ENCODE measurements at places on chromosomes 3 and 15.

DNA sequence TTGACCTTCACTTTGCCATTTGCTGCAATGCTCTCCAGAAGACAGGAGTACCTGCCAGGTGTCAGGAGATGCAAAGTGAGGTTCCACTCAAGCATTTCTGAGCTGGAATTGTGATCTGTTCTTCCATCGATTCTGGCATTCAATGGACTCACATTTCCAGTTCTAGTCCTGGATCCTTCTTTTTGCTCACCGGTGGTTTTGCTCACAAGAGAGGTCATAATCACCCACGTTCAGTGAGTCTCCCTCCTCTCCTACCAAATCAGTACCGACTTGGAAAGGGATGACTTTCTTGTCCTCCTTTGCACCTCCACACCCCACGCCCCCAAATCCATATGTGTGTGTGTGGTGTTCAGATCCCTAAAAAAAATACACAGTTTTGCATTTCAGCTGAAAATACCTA, 206.7 kb upstream of the IGF1R start:
- DNase-seq: no peak

DNA sequence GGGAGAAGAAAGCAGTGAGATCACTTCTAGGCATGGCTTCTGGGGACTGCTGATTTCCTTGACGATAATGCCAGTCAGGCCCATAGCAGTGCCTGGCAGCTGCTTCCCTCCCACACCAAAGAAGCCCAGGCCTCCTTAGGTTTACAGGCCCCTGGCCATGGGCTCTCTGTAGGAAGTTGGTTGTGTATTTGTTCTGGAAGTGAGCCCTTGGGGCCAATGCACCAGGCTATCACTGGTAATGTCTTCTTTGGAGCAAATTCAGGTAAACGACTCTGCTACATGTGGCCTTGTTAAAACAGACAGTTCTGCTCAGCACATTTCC, 89.3 kb downstream of the CCNL1 start:
- no peak for DNase-seq

- DNase-seq: no peak
Observed at GRCh38 chr3:48408823-48409281, 21.0 kb downstream of the PLXNB1 start.

GRCh38 chr3:69085168-69085832, 563 bp downstream of the ARL6IP5 start:
- peak; percentile 6 for DNase-seq

- no peak for DNase-seq
Observed at GRCh38 chr3:115768661-115769060, 145.4 kb downstream of the GAP43 start.

DNA sequence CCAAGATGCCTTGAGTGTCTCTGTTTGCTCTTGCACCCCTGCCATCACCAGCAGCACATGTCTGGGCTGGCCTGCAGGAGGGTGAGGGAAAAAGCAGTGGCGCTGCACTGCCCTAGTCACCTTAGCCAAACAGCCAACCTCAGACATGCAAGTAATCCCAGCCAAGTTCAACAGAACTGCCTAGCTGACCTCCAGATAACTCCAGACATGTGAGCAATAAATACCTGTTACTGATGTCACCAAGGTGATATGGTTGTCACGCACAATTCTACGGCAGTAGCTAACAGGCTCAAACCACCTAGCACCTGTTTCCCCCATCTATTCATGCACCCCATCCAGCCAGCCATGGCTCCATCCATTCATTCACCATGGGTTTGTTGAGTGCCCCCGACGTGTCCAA, 99.9 kb downstream of the SRGAP3 start:
- no peak for DNase-seq

DNA sequence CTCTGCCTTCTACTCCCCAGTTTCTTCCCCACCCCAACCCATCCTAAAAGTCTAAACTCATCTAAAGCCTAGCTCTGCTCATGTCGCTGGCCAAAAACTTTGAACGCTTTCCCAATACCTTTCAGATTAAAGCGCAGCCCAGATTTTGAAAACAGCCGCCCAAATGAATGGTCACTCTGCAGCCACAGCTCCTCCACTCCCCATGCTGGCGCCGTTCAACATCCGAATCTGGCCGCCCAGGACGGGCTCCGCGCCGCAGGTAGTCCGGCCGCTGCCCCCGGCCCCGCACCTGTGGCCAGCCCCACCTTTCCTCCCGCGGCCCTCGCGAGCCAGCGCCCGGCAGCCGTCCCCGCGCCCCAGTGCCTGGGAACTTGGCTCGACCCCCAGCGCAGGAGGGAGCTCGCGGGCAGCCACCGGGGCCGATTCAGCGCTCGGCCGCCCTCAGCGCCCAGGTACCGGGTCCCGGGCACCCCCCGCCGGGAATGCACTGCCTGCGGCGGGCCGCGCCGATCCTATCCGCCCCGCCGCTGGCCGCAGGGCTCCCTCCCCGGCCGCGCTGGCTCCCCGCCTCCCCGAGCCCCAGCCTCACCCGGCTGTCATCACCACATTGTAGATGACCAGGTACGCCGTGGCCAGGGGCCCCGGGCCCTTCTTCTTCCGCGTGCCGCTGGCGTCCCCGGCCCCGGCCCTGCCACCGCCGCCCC, 417 bp downstream of the HACD2 start:
- DNase-seq: no peak

Measured in fibroblast of skin of right biceps (primary cell).